Type B pancreatic cell (in vitro differentiated cells): ENCODE measurements at places on chromosomes 11 and 22. TPM values are rescaled to one million over a fixed set of nuclear protein-coding genes. Genes with fewer than 3 reads are reported as not detected.

PRR33 gene
- total RNA-seq = not detected in 2 replicates

MS4A3 gene
- not detected in 2 replicates for total RNA-seq

DKK3 gene
- 9.9 and 36.3 TPM in 2 replicates for total RNA-seq

MMP11 gene
- 17.8 and 31.6 TPM in 2 replicates for total RNA-seq

APOA5 gene
- total RNA-seq = 0.95 TPM in 1 of 2 replicates, not detected in the other

KIF18A gene
- total RNA-seq = 8.1 and 21.8 TPM in 2 replicates

- H3K4me3 ChIP-seq = no peak overlapping the region
- DNase-seq = no peak
- H3K27me3 ChIP-seq = peaks cover 18% of the 10 kb centered on the region
- H3K36me3 ChIP-seq = no peaks in the 10 kb centered on the region
These were observed 255.2 kb downstream of the MN1 start for GRCh38 chr22:27546157-27546935.

- no peaks in the 10 kb centered on the region for H3K4me1 ChIP-seq
- peaks cover 32% of the 10 kb centered on the region for H3K27me3 ChIP-seq
- H3K27ac ChIP-seq = no peak overlapping the region
- no peak for DNase-seq
- no peaks in the 10 kb centered on the region for H3K36me3 ChIP-seq
These were observed 6.8 kb downstream of the CABP7 start for GRCh38 chr22:29726512-29727130.

DNA sequence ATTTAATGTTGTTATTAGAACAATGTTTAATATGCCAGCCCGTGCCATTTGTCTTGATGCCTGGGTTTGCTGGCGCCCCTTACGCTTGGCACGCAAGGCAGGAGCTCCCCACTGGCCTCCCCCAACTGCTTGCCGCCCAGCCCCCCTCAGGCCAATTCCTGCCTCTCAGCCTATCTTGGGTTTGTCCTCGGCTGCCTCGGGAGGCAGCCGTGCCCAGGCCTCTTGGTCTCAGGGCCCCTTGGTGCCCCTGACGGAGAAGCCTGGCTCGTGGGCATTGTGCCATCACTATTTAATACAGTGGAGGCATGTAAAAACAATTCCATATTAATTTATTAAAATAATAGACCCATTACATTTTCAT, 119.8 kb downstream of the KCNQ1OT1 start:
- H3K4me1 ChIP-seq = no peaks in the 10 kb centered on the region
- no peak for DNase-seq
- H3K4me3 ChIP-seq = no peak overlapping the region
- H3K27ac ChIP-seq = no peak overlapping the region

GRCh38 chr11:28675183-28675582, 567.0 kb downstream of the METTL15 start:
- H3K27me3 ChIP-seq = no peaks in the 10 kb centered on the region
- no peaks in the 10 kb centered on the region for H3K36me3 ChIP-seq
- H3K27ac ChIP-seq = no peak overlapping the region
- H3K4me3 ChIP-seq = no peak overlapping the region
- no peak for DNase-seq

GRCh38 chr11:43579171-43579918, 101.2 kb upstream of the HSD17B12 start:
- H3K4me1 ChIP-seq = peaks cover 28% of the 10 kb centered on the region
- no peak for DNase-seq
- H3K27ac ChIP-seq = no peak overlapping the region

DNA sequence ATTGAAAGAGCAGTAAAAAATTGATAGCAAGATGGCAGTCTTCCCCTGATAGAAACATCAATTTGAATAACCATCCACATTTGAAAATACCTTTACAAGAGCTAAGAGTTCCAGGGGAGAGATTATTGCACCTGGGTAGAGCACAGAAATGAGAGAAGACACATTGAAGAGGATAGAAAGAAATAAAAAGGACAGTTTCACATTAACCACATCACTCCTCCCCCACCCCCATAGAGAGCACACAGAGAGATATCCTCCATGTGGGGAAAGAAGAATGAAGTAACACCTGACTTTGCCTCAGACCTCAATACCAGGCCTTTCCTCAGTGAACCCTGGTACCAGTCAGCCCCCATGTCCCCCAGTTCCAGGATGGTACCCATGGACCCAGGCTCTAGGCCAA, 486.7 kb downstream of the FAM181B start:
- no peak for DNase-seq
- no peak overlapping the region for H3K27ac ChIP-seq
- H3K4me1 ChIP-seq = no peaks in the 10 kb centered on the region
- H3K36me3 ChIP-seq = no peaks in the 10 kb centered on the region
- H3K4me3 ChIP-seq = no peak overlapping the region

DNA sequence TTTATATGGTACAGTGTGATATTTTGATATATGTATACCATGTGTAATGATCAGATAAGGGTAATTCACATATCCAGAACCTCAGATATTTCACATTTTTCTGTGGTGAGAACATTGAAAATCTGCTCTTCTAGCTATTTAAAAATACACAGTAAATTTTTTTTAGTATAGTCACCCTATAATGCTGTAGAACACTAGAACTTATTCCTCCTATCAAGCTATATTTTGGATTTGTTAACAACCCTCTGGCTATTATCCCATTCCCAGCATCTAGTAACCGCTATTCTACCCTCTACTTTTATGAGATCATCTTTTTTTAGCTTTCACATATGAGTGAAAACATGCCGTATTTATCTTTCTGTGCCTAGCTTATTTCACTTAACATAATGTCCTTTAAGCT, 65.5 kb upstream of the SYT9 start:
- no peaks in the 10 kb centered on the region for H3K36me3 ChIP-seq
- peaks cover 5% of the 10 kb centered on the region for H3K27me3 ChIP-seq
- no peak overlapping the region for H3K4me3 ChIP-seq
- no peak for DNase-seq

DNA sequence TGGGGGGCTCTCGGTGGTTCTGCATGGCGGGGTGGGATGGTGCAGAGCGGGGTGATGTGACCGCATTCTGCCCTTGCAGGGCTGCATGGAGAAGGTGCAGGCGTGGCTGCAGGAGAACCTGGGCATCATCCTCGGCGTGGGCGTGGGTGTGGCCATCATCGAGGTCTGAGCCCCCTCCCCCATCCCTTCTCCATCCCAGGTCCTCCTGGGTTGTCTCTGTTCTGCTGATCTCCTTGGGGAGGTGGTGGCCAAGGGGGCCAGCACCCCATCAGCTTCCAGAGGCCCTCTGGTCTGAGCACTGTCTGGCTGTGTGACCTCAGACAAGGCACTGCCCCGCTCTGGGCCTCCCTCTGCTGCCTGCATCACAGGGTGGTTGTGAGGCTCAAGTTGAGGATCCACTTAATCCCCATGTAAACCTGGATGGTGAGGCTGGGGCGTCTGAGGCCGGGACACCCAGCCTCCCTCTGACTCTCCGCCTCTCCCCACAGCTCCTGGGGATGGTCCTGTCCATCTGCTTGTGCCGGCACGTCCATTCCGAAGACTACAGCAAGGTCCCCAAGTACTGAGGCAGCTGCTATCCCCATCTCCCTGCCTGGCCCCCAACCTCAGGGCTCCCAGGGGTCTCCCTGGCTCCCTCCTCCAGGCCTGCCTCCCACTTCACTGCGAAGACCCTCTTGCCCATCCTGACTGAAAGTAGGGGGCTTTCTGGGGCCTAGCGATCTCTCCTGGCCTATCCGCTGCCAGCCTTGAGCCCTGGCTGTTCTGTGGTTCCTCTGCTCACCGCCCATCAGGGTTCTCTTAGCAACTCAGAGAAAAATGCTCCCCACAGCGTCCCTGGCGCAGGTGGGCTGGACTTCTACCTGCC, 53.3 kb downstream of the CD82 start:
- peak; percentile 55 for DNase-seq
- H3K4me1 ChIP-seq = peaks cover 16% of the 10 kb centered on the region
- no peak overlapping the region for H3K27ac ChIP-seq
- no peaks in the 10 kb centered on the region for H3K27me3 ChIP-seq
- no peak overlapping the region for H3K4me3 ChIP-seq
- no peaks in the 10 kb centered on the region for H3K36me3 ChIP-seq

DNA sequence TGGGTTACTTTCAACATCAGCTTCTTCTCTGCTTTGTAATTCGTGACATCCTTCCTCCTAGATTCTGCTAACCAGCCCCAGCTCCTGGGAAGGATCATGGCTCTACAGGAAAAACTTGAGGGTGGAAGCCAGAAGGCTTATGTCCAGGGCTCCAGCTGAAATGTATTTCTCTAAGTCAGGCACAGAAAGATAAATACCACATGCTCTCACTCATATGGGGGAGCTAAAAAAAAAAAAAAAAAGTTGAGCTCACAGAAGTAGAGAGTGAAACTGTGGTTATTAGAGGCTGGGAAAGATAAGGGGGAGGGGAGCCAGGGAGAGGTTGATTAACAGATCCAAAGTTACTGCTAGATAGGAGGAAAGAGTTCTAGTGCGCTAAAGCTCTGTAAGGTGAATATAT, 74.9 kb downstream of the DSCAML1 start:
- H3K27me3 ChIP-seq = peaks cover 14% of the 10 kb centered on the region
- peak overlapping the region; percentile 3 for H3K4me3 ChIP-seq
- H3K36me3 ChIP-seq = no peaks in the 10 kb centered on the region
- DNase-seq = no peak
- H3K4me1 ChIP-seq = peaks cover 56% of the 10 kb centered on the region
- H3K27ac ChIP-seq = peak overlapping the region; percentile 12

GRCh38 chr11:64764753-64765152, 5.0 kb upstream of the PYGM start:
- no peaks in the 10 kb centered on the region for H3K27me3 ChIP-seq
- H3K27ac ChIP-seq = peak overlapping the region; percentile 84
- H3K4me1 ChIP-seq = peaks cover 48% of the 10 kb centered on the region
- no peak for DNase-seq

- H3K36me3 ChIP-seq = peaks cover 34% of the 10 kb centered on the region
- H3K27ac ChIP-seq = no peak overlapping the region
- no peak overlapping the region for H3K4me3 ChIP-seq
- DNase-seq = no peak
- H3K4me1 ChIP-seq = peaks cover 52% of the 10 kb centered on the region
- H3K27me3 ChIP-seq = no peaks in the 10 kb centered on the region
These were observed 132.1 kb upstream of the LDLRAD3 start for GRCh38 chr11:35811783-35812182.

- no peak for DNase-seq
- no peak overlapping the region for H3K4me3 ChIP-seq
- H3K27me3 ChIP-seq = peaks cover 8% of the 10 kb centered on the region
- no peaks in the 10 kb centered on the region for H3K36me3 ChIP-seq
- H3K4me1 ChIP-seq = no peaks in the 10 kb centered on the region
- H3K27ac ChIP-seq = no peak overlapping the region
These were observed 37.6 kb upstream of the GRAMD1B start for GRCh38 chr11:123392431-123392830.

- no peak for DNase-seq
- H3K27me3 ChIP-seq = no peaks in the 10 kb centered on the region
These were observed 28.5 kb downstream of the AASDHPPT start for GRCh38 chr11:106105986-106106385.

DNA sequence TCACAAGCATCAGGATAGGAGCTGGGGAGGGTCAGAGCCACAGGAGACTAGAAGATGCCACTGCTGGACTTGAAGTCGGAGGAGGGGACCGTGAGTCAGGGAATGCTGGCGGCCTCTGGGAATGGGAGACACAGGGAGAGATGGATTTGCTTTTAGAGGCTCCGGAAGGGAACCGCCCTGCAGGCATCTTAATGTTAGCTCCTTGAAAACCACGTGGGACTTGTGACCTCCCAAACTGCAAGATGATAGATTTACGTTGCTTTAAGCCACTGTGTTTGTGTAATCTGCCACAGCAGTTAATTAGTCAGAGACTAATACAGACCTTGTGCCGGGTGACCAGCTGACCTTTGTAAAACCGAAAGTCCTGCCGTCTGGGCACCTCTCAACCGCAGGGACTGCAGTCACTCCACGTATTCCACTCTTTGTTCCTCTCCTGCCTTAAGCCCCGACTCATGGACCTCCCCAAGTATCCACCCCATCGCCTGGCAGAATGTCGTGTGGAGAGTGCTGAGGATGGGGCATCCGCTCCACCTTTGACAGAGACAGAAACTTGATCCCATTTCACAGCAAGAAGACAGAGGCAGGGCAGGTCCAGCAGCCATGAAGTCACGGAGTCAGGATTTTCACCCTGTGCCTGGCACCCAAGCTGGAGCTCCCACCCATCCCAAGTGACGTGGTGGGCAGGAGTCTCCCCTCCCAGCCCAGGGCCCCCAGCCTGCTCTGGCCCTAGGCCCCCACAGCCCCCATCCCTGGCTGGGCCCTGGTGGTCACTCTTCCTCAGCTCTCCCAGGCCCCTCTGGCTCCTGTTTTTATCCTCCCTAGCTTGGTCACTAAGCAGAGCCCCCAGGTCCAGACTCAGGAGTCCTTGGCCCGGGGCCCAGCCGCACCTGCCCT, 19.4 kb upstream of the CTSD start:
- no peak for DNase-seq
- H3K4me3 ChIP-seq = no peak overlapping the region
- peaks cover 4% of the 10 kb centered on the region for H3K4me1 ChIP-seq
- no peak overlapping the region for H3K27ac ChIP-seq
- no peaks in the 10 kb centered on the region for H3K36me3 ChIP-seq
- peaks cover 12% of the 10 kb centered on the region for H3K27me3 ChIP-seq

DNA sequence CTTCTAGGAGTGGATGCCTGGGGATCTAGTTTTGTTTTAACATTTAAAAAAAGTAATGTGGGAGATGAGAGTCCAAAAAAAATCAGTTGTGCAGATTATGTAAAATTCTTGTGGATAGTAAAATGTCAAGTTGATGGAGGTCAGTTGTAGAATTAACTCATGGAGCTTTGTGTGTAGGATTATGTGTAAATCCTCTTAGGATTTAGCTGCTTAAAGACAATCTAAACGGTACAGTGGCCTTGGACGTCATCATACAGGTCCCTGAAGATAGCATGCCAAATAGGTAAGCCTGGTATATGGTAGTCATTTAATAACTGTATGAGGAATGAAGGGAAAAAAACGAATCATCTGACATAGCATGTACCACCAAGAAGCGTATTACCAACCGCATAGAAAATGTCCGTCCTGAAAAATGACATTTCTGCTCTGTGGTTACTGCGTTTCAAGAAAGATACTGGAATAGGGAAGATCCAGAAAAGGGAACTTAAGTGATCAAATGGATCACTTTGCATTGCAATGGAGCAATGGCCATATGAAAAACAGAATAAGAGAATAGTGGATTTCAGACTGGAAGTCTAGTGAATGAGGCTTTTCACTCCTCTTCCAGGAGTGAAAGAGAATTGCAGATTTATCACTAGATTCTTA, 61.3 kb downstream of the BCL2L13 start:
- no peaks in the 10 kb centered on the region for H3K4me1 ChIP-seq
- no peak for DNase-seq
- H3K27ac ChIP-seq = no peak overlapping the region
- no peaks in the 10 kb centered on the region for H3K27me3 ChIP-seq

GRCh38 chr22:46528121-46528610, 9.3 kb downstream of the CELSR1 start:
- no peak for DNase-seq
- peaks cover 32% of the 10 kb centered on the region for H3K4me1 ChIP-seq
- peaks cover 25% of the 10 kb centered on the region for H3K36me3 ChIP-seq
- H3K4me3 ChIP-seq = peak overlapping the region; percentile 24
- peaks cover 7% of the 10 kb centered on the region for H3K27me3 ChIP-seq

- H3K4me1 ChIP-seq = peaks cover 45% of the 10 kb centered on the region
- no peak overlapping the region for H3K4me3 ChIP-seq
- peak overlapping the region; percentile 86 for H3K27ac ChIP-seq
- peaks cover 24% of the 10 kb centered on the region for H3K36me3 ChIP-seq
- no peak for DNase-seq
- H3K27me3 ChIP-seq = no peaks in the 10 kb centered on the region
These were observed 67.0 kb downstream of the MAML2 start for GRCh38 chr11:96275801-96276594.

- peaks cover 5% of the 10 kb centered on the region for H3K36me3 ChIP-seq
- no peaks in the 10 kb centered on the region for H3K4me1 ChIP-seq
- no peak overlapping the region for H3K4me3 ChIP-seq
- no peaks in the 10 kb centered on the region for H3K27me3 ChIP-seq
- no peak for DNase-seq
- no peak overlapping the region for H3K27ac ChIP-seq
These were observed 3929.2 kb upstream of the OR11H1 start for GRCh38 chr22:11598492-11599440.
